ENCODE measurements at places on chromosomes 5 and 9. TPM values are rescaled to one million over a fixed set of nuclear protein-coding genes. Genes with fewer than 3 reads are reported as not detected.

- H3K36me3 ChIP-seq: no peaks in the 10 kb centered on the region
- H3K4me3 ChIP-seq: no peak overlapping the region
- no peaks in the 10 kb centered on the region for H3K4me1 ChIP-seq
- DNase-seq: no peak
- H3K27ac ChIP-seq: no peak overlapping the region
Measured at GRCh38 chr5:136182618-136183017, 10.3 kb downstream of the SMIM32 start.

DNA sequence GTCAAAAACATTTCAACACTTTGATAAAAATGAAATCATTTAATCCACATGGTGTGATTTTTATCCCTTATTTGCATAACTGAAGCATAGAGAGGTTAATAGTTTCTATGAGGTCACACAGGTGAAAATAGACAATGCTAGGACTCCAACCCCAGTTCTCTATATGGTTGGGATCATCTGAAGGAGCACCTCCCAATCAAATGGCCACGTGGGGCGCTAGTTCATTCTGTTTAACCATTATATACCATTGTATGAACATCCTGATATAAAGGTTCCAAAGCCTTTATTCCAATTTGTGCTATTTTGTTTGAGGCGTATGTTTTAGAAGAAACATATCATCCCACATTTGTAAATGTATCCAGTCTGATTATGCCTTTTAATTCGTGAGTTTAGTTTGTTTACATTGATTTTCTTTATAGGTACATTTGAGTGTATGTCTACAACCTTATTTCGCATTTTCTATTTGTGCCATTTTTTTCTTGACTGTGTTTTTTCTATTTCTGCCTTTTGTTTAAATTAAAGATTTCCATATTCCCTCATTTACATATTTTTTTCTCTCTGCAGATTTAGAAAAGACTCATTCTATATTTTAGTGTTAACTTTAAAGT lies 1092.0 kb downstream of the MAT2B start:
- H3K27ac ChIP-seq: no peak overlapping the region
- no peak for DNase-seq
- no peaks in the 10 kb centered on the region for H3K4me1 ChIP-seq

GRCh38 chr5:156149213-156149612 lies 177.8 kb upstream of the SGCD start:
- H3K27ac ChIP-seq: no peak overlapping the region
- no peaks in the 10 kb centered on the region for H3K27me3 ChIP-seq
- H3K4me3 ChIP-seq: no peak overlapping the region
- DNase-seq: no peak
- no peaks in the 10 kb centered on the region for H3K36me3 ChIP-seq

Gene SPATA6L
- 14.4 TPM for total RNA-seq

Gene AIF1L
- total RNA-seq: 12.5 TPM

DNA sequence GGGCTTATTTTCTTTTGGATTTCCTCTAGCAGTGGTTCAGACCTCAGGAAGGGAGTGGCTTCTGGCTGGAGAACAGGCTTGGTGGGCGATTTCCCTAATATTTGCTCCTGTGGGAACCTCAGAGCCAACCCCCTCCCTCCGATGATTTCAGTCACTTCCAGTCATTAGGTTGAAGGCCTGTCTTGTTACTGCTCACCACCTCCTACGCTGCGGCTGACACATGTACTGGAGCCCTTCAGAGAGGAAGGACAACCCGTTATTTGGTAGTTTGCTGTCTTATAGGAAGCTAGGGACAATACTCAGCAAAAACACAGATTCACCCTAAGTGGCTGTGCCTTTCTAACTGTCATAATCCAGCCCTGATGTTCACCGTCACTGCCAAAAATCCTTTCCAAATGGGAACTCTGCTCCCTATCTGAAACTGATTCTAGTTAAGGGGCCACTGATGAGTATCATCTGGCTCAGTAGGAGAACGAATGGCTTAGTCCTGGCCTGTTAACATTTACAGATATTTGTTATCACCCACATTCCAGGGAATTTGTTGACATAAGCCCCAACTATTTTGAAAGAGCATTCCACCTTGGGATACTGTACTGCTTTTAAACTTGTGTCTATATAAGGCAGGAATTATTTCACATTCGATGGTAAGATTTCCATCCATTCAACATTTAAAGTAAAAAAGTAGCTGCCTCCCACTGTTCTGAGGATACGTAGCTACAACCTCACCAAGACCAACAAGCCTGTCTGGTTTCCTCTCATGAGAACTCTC lies 29.3 kb upstream of the ANKH start:
- no peaks in the 10 kb centered on the region for H3K36me3 ChIP-seq
- H3K4me1 ChIP-seq: no peaks in the 10 kb centered on the region
- peak overlapping the region; percentile 82 for H3K27ac ChIP-seq
- DNase-seq: no peak

Gene TXNDC15
- 74.9 TPM for total RNA-seq

DNA sequence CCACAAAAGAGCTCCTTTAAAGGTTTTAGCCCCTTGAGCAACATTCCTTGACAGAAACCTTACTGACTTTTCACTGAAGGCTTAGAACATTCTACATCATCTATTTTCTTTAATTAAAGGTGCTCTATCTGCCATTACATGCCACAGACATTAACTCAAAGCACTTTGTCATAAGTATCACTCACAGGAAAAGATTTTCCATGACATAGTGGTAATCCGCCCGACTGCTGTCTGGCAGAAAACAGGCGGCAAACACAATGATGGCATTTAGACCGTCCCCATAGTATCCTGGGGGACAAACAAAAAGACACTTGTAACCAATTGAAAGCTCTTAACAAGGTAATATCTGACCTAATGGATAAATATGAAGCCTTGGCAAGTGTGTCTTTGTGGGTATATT lies 126.2 kb upstream of the PCA3 start:
- H3K4me1 ChIP-seq: no peaks in the 10 kb centered on the region
- peak overlapping the region; percentile 40 for H3K27ac ChIP-seq
- H3K4me3 ChIP-seq: no peak overlapping the region

Gene RASGEF1C
- 0.73 TPM for total RNA-seq

- no peaks in the 10 kb centered on the region for H3K27me3 ChIP-seq
- no peaks in the 10 kb centered on the region for H3K4me1 ChIP-seq
- no peak overlapping the region for H3K27ac ChIP-seq
- no peak overlapping the region for H3K4me3 ChIP-seq
Measured at GRCh38 chr9:79384501-79384900, 187.3 kb upstream of the TLE4 start.

GRCh38 chr9:23790351-23791260 lies 35.4 kb downstream of the ELAVL2 start:
- no peak for DNase-seq
- H3K36me3 ChIP-seq: no peaks in the 10 kb centered on the region
- no peak overlapping the region for H3K27ac ChIP-seq
- no peak overlapping the region for H3K4me3 ChIP-seq

Data from breast epithelium (tissue), 4 donors.